ENCODE measurements at places on chromosomes 13 and 19. TPM values are rescaled to one million over a fixed set of nuclear protein-coding genes. Genes with fewer than 3 reads are reported as not detected.

- no peaks in the 10 kb centered on the region for H3K36me3 ChIP-seq
- no peak overlapping the region for H3K27ac ChIP-seq
- DNase-seq: peak; percentile 95
- no peaks in the 10 kb centered on the region for H3K27me3 ChIP-seq
- peak overlapping the region; percentile 39 for H3K4me3 ChIP-seq
- H3K4me1 ChIP-seq: peaks cover 7% of the 10 kb centered on the region
These were observed 2.1 kb upstream of the CCL25 start for GRCh38 chr19:8050274-8051096.

DNA sequence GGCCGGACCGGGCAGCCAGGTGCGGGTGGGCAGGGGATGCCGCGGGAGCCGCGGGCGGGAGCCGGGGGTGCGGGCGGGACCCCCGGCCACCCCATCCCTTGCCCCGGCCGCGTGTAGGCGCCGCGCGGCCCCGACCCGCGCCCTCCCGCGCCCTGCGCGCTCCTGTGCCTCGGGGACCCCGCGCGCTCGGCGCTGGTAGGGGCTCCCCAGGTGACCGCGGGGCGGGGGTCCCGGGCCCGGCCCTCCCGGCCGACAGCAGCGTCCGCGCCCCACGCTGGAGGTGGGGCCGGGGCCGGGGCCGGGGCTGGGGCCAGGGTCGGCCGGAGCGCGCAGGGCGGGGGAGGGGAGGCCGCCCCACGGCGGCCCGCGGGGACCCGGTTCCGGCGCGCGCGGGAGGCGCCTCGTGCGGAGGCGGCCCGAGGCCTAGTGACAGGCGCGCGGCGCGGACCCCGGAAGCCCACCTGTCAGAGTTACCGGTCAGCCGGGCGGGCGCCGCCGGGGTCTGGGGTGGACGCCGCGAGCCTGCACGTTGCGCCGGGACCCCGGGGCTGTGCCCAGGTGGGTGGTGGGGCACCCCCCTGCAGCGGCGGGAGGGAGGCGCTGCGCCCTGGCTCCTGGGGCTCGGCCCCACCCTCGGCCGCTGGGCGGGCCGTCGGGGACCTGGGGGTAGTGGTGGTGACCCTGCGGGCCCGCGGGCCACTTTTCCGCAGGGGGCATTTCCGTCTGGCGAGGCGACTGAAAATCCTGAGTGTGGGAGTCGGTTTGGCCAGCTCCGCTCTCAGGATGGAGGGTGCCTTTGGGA, 518 bp downstream of the TFDP1 start:
- DNase-seq: peak; percentile 72
- H3K36me3 ChIP-seq: peaks cover 15% of the 10 kb centered on the region
- H3K27me3 ChIP-seq: no peaks in the 10 kb centered on the region
- H3K27ac ChIP-seq: no peak overlapping the region
- peaks cover 18% of the 10 kb centered on the region for H3K4me1 ChIP-seq

DNA sequence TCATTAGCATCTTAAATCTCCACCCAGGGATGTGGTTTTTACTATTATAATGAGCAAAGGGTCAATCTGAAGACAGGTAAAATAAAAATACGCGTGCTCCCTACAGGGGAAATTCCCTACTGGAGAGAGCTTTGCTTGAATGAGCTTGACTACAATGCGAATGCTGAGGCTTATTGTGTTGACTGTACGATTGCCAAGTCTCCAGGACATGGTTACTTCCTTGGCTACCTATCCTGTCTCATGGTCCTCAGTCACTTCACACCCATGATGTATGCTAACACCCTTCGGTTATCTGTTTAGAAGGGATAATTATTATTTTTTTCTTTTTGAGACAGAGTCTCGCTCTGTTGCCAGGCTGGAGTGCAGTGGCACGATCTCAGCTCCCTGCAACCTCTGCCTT, 61.7 kb downstream of the ZNF627 start:
- DNase-seq: no peak
- no peaks in the 10 kb centered on the region for H3K4me1 ChIP-seq
- no peaks in the 10 kb centered on the region for H3K27me3 ChIP-seq
- H3K36me3 ChIP-seq: no peaks in the 10 kb centered on the region

DNA sequence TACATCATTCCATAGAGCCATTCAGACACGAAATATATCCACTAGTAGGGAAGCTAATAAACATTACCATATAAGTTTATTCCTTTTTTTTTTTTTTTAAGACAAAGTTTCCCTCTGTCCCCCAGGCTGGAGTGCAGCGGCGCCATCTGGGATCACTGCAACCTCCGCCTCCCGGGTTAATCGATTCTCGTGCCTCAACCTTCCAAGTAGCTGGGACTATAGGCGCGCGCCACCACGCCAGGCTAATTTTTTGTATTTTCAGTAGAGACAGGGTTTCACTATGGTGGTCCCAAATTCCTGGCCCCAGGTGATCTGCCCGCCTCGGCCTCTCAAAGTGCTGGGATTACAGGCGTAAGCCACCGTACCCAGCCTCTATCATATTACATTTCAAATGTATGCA, 612 bp upstream of the ZNF154 start:
- DNase-seq: no peak
- peak overlapping the region; percentile 69 for H3K4me3 ChIP-seq
- H3K36me3 ChIP-seq: peaks cover 15% of the 10 kb centered on the region
- H3K4me1 ChIP-seq: peaks cover 36% of the 10 kb centered on the region
- H3K27me3 ChIP-seq: no peaks in the 10 kb centered on the region
- H3K27ac ChIP-seq: peak overlapping the region; percentile 90

DNA sequence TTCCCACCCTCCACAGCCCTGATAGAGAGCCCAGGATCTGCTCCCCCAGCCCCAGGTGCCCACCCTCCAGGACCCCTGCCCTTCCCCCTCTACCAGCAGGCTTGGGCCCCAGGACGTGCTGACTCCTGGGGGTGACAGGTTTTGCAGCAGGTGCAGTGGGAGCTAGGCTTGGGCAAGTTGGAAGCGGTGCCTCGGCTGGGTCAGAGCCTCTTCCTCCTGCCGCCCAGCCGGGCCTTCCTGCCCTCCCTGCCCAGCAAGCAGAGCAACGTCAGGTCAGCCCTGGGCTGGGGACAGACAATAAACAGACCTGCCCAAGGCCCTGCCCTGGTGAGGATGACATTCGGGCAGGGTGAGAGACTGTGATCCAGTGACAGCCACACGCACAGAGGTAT, 9.2 kb upstream of the NCCRP1 start:
- no peaks in the 10 kb centered on the region for H3K36me3 ChIP-seq
- no peaks in the 10 kb centered on the region for H3K27me3 ChIP-seq
- no peak for DNase-seq
- no peak overlapping the region for H3K27ac ChIP-seq
- H3K4me3 ChIP-seq: no peak overlapping the region
- no peaks in the 10 kb centered on the region for H3K4me1 ChIP-seq

DNA sequence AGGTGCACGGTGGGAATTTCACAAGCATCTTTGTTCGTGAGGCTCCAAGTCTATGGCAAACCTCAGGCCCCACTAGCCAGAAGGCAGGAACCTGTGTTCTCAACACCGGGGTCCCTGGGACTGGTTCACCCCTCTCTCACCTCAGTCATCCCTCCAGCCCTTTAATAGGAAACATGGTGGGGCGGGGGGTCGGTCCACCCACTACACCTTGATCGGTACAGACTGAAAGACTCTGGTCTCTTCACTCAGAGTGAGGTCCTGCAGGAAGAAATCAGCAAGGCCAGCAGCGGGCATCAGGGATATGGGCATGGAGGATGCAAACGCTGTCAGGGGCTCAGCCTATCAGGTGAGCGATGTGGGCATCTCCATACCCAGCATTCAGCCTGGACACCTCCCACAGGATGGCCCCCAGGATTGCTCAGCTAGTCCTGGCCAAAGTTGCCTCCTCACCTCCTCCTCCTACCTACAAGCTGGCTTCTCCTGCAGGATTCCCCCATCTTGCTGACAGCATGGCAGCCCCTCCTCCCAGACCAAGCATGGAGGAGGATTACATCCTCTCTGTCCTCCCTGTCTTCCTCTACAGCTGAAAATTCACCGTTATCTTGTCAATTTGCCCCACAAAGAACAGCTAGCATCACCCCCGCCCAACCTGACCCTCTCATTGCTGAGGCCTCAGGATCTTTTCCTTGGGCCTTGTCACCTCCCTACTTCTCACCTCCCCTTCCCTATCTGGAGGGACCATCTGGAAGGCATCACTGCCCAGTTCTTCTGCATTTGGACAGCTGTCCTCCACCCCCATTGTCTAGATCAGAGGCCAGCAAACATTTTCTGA, 37.3 kb upstream of the CD33 start:
- no peaks in the 10 kb centered on the region for H3K27me3 ChIP-seq
- H3K4me1 ChIP-seq: no peaks in the 10 kb centered on the region

DNA sequence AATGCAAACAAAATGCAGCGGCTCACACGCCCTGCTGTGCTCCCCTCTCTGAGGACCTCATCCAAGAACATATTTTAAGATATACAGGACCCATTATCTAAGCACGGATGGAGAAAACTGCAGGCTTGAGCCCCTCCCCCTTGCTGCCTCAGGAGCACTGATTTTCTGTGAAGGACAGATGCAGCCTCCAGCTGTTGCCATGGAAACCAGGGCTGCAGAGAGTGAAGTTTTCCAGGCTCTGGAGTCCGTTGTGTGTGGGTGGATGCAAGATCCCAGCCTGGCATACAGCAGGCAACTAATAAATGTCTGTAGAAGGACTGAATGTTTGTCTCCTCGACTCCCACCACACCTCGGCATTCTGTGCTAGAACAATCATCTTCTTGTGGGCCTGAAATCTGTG, 105.6 kb upstream of the PEG3 start:
- no peak overlapping the region for H3K4me3 ChIP-seq
- H3K27ac ChIP-seq: no peak overlapping the region
- no peaks in the 10 kb centered on the region for H3K36me3 ChIP-seq
- H3K4me1 ChIP-seq: no peaks in the 10 kb centered on the region

DNA sequence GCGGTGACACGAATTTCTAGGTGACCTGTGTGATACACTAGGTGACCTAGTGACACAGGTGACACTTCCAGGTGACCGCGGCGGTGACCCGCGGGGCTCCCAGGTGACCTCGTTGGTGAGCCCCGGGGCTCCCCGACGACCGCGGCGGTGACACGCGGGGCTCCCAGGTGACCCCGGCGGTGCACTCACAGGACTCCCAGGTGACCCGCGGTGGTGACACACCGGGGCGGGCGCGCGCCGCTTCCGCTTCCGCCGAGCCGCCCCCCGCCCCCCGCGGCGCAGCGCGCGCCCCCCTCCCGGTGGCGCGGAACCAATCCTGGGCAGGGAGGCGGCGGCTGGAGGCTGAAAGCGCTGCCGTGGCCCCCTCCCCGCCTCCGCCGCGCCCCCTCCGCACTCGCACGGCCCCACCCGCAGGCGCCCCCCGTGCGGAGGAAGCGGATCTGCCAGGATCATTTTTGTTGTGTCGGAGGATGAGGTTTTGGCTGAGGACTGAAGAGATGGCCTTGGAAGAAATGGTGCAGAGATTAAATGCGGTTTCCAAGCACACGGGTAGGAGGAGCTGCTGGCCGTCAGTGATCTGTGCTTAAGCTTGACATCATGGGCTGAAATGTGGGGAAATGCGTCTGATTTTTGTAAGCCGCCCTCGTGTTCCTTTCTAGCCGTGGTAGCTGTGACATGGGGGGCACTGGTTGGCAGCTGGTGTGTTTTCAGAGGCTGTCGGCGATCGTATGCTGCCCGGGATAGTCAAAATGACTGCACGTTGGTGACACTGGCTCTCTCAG, at the start of gene MCF2L:
Gene MCF2L (plus strand): TSS at position 305 of the 782 bp plus-strand sequence. CDS start 166 bp downstream, at position 471.
- peaks cover 25% of the 10 kb centered on the region for H3K4me1 ChIP-seq
- H3K36me3 ChIP-seq: no peaks in the 10 kb centered on the region

GRCh38 chr13:97445522-97446187, 11.7 kb downstream of the RAP2A start:
- H3K27me3 ChIP-seq: no peaks in the 10 kb centered on the region
- DNase-seq: no peak
- no peak overlapping the region for H3K4me3 ChIP-seq
- H3K4me1 ChIP-seq: peaks cover 3% of the 10 kb centered on the region
- no peaks in the 10 kb centered on the region for H3K36me3 ChIP-seq
- H3K27ac ChIP-seq: no peak overlapping the region

DNA sequence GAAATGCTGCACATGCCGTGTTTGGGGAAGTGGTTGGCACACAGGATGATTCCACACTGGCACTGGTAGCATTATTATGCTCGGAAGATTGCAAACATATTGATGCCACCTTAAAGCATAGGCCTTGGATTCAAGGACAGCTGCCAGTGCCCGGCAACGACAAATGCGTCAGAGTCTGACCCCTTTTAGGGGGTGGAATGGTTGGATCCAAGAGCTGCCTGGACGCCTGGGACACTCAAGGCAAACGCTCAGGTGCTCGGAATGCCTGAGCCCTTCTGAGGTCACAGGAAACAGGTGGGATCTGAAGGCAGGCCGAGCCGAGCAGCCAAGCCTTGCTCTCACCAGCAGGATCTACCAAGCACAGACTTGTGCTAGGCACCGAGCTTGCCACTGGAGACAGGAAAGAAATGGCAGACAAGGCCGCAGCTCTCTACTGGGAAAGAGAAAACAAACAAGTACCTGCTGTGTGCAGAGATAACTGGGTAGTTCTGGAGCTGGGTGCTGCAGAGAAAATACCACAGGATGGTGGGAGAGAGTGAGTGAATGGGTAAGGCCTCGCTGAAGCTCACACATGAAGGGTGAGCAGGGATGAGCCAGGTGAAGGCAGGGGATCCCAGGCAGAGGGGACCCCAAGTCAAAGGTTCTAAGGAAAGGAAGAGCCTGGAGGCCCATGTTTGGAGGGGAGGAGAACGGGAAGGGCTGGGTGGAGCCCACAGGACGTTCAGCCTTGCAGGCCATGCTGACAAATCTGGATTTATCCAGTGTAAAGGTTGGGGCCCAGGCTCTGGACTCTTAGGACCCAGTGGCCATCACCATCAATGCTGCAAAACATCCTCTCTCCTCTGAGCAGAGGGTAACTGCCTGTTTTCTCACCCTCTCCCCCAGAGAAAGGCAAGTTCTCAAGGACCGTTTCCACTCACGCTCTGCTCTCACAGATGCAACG, 9.2 kb downstream of the RANBP3 start:
- no peak for DNase-seq
- H3K4me1 ChIP-seq: peaks cover 66% of the 10 kb centered on the region
- peaks cover 5% of the 10 kb centered on the region for H3K36me3 ChIP-seq
- no peak overlapping the region for H3K4me3 ChIP-seq

DNA sequence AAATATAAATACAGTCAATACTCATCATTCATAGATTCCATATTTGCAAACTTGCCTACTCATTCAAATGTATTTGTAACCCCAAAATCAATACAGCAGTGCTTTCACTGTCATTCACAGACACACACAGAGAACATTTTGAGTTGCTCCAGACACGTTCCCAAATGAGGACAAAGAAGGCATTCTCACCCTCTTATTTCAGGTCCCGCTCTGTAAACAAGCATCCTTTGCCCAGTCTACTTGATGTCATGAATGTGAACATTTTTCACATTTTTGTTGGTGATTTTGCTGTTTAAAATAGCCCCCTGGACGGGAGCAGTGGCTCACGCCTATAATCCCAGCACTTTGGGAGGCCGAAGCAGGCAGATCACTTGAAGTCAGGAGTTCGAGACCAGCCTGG, 15.5 kb downstream of the C19orf47 start:
- no peaks in the 10 kb centered on the region for H3K4me1 ChIP-seq
- H3K27ac ChIP-seq: no peak overlapping the region
- no peaks in the 10 kb centered on the region for H3K27me3 ChIP-seq
- no peak overlapping the region for H3K4me3 ChIP-seq
- H3K36me3 ChIP-seq: peaks cover 52% of the 10 kb centered on the region
- no peak for DNase-seq

Gene PLVAP
- 130 TPM for total RNA-seq

Gene ZNF253
- 7.1 TPM for total RNA-seq

Gene ZNF227
- 10.9 TPM for total RNA-seq

Gene ACP5
- 7.3 TPM for total RNA-seq

Gene SHISA7
- total RNA-seq: 0.13 TPM
